ENCODE measurements at places on chromosomes 2 and 18.

DNA sequence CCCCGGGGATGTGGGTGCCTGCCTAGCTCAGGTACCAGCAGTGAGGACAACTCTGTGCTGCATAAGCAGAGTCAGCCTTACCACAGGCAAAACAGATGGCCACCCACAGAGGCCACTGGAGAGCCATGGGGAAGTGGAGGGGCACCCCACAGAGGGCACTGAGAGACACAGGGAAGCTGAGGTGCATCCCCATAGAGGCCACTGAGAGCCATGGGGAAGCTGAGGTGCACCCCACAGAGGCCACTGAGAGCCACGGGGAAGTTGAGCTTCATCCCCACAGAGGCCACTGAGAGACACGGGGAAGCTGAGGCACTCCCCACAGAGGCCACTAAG is 134.1 kb upstream of the EPAS1 start:
- no peak for DNase-seq

DNA sequence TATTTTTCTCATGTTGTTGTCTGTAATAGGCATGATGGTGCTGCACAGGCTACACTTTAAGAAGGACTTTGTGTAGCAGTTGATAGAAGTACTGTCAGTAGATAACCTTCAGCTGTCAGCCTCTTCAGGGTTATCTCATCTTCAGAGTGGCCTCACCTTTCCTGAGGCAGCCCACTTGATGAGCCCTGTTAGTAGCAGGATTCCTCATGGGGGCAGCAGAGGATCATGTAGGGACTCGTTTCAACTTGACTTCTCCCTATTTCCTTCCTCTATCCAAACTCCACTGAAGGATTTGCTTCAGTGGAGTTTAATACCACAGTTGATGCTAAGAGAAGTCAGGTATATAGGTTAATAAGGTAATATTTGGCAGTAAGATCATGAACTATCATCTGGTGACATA is 530.3 kb upstream of the FSIP2 start:
- DNase-seq: no peak

DNA sequence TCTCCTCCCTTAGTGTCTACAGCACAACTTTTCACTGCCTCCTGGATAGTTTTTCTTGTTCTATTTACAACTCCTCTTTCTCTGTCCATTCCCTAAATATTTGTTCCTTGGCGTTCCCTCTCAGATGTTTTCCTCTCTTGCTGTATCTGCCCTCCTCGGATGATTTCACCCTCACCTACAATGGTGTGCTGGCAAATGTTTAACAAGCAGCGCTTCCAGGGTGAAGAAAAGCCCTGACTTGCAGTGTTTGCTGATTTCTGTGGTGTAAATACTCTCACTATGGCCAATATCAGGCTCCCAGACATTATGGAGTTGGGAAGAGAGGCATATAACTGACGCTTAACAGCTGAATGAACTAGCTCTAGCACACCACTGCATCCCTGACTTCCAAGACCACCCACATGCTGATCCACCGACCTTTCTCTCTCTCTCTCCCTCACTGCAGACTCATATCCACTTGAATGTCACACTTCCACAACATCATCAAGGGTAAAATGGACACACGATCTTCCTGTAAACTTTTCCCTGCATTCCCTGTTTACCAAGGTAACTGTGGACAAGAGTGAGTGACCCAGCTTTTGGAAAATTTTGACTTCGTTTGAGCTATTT is 31.5 kb upstream of the SPTBN1 start:
- DNase-seq: no peak

DNA sequence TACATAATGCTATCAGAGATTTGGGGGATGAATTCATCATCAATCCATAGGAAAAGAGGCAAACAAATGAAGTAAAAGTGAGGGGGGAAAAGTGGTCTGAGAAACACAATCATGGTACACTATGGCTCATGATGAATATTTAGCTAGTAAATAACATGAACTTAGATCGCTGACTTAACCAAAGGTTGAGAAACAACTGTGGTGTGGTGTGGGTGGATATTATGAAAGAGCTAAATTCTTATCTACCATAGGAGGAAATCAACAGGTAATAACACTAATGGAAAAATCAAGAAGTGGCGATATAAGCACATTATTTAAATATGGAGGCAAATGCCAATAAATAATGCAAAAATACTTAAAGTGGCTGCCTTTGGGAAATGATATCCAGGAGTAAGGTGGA is 12.2 kb upstream of the TPRKB start:
- no peak for DNase-seq

DNA sequence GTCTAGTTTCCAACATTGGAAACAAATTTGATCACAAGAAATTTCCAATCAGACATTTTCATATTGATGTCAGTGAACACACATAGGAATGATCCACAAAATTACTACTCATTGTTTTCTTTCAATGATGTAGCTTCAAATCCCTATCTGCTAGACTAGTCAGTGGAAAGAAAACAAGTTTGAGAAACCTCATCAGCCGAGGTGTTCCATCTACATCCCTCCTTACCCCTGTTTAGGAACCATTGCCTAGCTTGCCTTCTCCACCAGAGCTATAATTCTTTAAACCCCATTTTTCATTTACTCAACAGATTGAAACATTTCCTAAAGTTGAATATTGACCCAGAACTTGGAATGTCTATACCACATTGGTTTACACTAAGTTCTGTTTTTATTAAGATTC is 45.3 kb downstream of the HNMT start:
- no peak for DNase-seq

DNA sequence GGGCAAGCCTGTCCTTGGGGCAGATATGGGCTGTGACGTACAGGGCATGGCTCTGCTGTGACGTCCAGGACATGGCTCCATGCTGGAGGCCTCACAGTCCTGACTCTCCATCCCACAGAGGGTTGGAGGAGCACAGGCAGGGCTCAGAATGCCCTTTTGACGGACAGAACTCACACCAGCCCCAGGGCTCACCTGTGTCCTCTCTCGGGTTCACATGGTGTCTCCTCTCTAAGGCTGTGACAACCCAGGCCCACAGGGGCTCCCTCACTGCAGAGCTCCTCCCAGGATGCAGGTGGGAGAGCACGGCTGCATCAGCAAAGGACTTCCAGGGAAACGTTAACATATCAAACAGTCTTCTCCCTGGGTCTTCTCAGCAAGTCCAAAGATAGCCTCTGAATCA is 133.8 kb downstream of the EIPR1 start:
- no peak for DNase-seq

- DNase-seq: no peak
Observed at GRCh38 chr2:20465716-20466394, 19.0 kb downstream of the RHOB start.

GRCh38 chr2:149703281-149703680 is 115.7 kb upstream of the MMADHC start:
- DNase-seq: no peak

- DNase-seq: no peak
Observed at GRCh38 chr2:232456296-232457120, 555 bp downstream of the ALPI start.

DNA sequence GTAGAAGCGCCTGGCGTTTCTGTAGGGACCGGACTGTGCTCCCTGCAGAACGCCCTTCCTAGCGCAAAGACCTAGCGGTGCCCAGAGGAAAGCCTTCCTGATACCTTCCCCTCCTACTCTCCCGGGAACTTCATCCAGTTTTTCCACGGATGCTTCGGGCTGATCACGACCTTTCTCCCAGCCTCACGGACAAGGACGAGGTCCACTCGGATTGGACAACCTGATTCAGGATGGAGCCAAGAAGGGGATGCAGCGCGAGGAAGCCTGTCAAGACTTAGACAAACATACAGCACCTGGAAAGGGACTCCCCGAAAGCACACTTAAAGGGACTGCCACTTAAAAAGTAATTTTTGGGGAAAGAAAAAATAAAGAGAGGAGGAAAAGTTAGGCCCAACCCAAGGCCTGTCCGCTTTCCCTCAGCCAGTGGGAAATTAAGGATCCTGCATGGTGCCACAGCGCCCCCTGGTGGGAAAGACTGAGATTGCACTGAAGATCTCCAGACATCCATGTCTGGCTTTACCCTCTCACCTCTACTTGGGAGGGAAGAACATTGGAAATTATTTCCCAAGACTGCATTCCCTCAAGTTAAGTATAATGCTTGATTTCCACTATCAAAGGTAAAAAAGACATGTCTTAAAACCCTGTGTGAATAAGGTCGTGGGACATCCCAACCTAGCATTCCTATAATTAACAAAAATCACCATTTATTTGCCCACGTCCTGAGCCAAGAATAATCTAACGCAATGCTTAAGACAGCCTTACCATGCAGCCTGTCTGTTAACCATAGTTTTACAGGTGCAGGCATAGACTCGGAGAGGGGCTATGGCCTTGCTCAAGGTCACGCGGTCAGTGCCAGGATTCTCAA is 13.4 kb upstream of the COPS8 start:
- no peak for DNase-seq

DNA sequence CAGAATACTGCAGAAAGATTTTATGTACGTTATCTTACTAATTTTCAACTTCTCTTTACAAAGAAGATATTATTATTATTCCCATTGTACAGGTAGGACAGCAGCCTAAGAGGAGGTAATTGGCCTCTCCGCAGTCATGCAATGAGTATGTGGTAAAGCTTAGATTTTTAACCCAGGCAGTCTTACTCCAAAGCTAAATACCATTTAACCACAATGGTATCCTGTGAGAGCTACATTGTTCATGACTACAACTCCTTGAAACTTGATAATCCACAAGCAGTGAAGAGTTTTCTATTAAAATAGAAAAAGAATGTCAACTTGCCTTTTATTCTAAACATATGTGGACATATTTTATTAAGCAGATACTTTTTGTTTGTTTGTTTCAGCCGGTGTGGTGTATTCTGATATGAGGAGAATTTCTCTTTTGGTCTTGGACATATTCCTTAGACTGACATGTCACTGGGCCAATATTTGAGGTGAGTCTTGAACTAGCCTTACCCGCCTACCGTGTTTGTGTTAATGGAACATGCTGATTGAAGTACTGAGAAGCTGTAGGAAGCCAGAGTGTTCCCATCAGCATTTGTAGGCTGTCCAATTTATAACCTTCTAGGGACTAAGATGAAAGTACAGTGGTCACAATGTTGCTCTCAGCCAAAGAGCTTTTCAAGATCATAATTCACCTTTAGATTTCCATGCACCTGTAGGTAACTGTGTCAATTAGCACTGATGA is 293.9 kb upstream of the DCC start:
- no peak for DNase-seq

DNA sequence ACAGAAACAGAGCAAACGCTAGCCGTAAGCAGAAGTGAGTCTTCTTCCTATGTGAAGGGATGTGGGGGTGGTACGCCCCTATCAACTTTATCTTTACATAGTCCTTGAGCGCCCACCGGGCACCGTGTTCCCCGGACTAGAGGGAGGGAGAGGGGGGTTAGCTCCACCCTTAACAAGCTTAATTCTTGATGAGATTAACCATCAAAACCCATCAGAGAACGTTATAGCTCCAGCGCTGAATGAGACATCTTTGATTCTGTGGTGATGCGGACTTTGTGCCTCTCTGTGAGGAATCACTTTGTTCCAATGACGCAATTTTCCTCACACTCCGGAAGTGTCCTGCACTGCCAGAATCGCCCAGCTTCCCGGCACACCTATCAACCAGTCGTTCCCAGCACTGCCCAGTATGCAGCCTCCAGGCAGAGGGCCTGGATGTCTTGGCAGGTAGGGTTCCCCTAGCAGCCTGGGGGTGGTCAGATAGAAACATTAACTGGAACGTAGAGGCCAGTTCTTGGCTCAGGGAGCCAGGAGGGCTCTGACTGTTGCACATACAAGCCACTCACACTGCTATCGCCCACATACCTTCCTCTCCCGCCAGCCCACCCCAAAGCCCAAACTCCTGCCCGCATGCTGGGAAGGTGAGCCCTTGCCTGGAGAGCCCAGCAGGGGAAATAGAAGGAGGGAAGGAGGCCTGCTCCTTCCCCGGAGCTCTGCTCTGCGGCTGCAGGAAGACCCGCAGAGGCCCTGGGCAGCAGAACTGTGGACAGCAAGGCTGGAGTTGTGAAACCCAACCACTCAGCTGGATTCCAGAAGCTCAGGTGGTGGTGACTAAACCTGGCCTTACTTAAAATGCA is 1.9 kb upstream of the ODC1 start:
- no peak for DNase-seq

GRCh38 chr2:56380861-56381260 is 197.1 kb downstream of the CCDC85A start:
- no peak for DNase-seq

DNA sequence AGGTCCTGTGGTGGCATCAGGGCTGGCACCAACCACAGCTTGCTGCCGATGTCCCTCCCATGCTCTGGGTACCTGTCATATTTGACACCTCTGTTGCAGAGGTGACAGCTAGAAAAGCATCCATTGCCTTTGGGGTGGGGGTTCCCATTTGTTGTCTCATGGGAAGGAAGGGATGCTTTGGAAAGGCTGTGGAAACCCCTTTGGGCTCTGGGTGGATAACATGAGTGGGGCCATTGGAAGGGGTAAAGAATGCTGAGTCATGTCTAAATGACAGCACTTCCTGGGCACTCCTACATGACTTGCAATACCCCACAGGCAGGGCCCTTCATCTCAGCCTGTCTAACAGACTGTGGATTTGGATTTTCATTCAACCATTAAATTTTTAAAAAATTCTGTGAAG is 27.8 kb downstream of the CTIF start:
- DNase-seq: no peak

DNA sequence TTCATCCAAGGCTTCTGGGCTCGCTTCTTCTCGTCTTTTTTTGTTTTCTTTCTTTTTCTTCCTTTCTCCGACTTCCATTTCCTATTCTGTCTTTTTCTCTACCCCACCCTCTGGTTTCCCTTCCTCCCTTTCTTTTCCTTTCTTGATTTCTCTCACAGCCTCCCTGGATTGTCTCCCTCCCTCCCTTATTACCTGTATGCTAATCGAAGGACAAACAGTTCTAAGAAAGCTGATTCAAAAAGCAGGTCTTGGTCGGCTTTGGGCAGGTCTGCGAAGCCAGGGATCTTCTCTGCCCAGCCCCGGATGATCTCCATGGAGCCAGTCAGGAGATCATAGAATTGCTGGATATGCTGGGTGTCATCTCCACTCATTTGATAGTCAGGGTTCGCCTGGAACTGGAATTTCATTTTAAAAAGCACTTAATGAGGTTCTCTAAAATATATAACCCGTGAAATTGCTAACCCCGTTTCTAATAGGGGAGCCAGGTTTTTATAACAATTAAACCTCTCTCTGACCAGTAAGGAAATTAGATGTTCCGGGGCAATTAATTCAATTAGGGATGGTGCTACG is 5.9 kb downstream of the NR4A2 start:
- no peak for DNase-seq

DNA sequence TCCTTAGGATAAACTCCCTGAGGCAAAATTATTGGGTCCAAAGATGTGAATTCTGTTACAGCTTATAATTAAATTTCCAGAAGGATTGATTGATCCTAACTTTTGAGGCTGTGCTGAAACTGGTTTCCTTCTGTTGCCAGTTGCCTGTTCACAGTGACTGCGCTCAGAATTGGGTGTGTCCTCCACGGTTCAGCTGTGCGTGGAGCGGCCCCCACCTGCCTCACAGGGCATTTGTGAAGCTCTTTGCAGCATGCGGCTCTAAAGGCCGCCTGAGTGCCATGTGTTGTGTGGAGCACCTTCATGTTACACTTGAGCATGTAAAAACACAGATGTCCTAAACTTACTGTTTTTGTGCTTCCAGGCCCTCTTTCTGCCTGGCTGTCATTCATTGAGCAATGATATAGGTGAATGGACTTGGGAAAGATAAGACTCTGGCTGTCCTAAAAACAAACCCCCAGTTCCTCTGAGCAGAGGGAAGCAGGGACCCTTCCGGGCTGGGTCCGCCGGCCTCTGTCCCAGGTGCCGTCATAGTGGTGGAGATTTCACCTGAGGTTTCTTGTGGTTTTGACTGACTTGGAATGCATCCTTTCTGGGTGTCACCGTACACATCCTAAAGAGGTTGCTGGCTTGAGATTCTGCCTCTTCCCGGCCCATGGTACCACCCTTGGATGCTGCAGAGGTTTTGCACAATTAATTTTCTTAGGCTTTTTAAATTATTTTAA is 173.6 kb downstream of the LDLRAD4 start:
- DNase-seq: no peak

All from non-pigmented ciliary epithelial cell (primary cell).